ENCODE measurements at places on chromosomes 2 and 18. TPM values are rescaled to one million over a fixed set of nuclear protein-coding genes. Genes with fewer than 3 reads are reported as not detected.

RNU2-63P gene
- not detected for total RNA-seq

DNA sequence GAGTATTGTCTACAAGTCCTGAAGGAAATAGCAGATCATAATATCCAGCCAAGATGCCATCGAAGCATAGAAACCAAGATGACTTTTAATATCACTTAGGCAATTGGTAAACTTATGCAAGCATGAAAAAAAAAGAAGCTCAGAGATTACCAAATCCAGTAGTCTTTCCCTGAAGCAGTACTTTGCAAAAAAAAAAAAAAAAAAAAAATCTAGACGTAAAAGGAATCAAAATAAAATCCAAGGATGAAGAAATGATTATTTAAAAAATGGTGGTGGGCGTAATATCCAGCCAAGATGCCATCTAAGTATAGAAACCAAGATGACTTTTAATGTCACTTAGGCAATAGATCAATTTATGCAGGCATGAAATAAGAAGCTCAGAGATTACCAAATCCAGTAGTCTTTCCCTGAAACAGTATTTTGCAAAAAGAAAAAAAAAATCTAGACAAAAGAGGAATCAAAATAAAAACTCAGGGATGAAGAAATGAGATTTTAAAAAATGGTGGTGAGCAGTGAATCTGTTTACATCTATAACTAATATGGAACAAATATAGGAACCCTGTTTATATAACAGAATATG is 108.8 kb downstream of the GYPC start:
- DNase-seq, result no peak

GRCh38 chr2:109131777-109132176 is 2.8 kb downstream of the SH3RF3 start:
- DNase-seq, result no peak

DNA sequence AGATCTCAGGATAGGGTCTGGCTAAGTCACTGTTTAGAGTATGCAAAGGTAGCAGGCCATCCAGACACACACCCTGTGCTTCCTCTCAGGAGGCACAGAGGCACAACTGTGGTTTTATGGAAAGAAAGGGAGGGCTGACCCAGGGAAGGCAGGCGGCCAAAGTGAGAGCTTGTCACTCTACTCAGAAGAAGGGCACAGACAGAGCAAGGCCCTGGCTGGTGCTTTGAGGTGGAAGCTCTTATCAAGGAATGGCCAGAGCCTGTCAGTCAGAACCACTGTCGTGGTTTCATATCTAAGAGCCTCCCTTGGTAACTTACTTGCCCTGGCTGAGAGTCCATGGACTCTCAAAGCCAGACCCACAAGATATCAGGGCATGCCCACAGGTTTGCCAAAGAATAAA is 40.7 kb downstream of the SLC9A2 start:
- DNase-seq, result no peak

DNA sequence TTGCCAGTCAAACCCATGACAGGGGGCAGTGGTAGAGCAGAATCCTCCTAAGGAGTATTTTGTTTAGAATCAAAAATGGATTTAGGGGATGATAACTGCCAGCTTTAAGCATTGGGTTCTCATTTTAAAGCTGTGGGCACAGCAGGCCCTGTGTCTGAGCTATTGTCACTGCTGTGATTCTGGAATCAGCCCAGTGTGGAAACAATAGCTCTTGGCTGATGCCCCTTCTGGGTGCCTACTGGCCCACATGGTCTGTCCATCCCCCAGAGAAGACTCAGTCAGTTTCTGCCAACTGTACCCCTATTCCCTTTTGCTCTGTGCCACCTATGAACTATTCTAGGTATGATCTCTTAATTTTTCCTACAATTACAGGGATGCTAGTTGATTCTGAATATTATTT is 91.7 kb upstream of the LRRTM1 start:
- no peak for DNase-seq

DNA sequence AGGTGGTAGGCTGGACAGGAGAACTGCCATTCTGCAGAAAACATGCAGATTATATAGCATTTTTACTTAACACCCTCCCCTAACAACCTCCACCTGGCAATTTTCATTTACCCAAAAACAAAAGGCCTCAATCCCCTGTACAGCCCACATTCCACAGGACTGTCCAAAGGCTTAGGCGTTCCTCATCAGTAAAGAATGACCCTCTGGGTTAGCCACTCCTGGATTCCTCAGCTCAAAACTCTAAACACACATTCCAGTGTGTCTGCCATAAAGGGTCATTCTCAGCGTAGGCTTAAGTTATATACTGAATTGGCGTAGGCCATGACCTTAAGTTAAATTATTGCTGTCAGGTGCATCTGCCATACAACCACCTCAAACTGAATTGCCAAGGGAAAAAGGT is 261.8 kb upstream of the CHAC2 start:
- no peak for DNase-seq

DNA sequence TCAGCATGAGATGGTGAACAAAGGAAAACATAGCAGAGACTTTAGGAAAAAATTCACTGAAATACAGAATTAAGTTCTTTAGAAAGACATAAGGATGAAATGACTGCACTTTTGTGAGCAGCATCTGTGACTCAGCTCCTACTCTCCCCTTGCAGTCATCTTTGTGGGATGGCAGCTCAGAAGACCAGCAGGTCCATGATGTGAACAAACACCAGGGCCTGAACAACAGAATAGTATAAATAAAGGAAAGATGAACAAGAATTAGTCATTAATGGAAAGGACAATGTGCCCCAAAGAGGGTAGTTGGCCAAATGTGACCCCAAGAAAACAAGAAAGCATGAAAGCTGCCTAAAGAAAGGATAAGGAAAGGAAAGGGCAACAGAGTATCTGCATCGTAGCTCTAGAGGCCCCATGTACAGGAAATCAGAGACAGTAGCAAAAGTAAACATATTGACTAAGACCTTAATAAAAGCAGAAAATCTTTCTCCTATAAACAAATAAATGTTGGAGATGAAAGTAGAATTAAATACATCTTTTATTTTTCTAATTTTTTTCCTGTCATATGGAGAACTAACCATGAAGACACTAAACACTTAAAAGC is 318.0 kb downstream of the ZEB2 start:
- no peak for DNase-seq
